NCI-H1105 treated with DMSO at 0.1 percent for 48 hours (cell line): ENCODE measurements at places on chromosomes 4 and X.

- no peak for DNase-seq
Measured at GRCh38 chr4:83757121-83757621, 221.3 kb downstream of the GPAT3 start.

- DNase-seq: no peak
Measured at GRCh38 chr4:78584863-78585547, 33.4 kb downstream of the ANXA3 start.

GRCh38 chr4:112348488-112349158 is 51.5 kb downstream of the ALPK1 start:
- peak; percentile 50 for DNase-seq

DNA sequence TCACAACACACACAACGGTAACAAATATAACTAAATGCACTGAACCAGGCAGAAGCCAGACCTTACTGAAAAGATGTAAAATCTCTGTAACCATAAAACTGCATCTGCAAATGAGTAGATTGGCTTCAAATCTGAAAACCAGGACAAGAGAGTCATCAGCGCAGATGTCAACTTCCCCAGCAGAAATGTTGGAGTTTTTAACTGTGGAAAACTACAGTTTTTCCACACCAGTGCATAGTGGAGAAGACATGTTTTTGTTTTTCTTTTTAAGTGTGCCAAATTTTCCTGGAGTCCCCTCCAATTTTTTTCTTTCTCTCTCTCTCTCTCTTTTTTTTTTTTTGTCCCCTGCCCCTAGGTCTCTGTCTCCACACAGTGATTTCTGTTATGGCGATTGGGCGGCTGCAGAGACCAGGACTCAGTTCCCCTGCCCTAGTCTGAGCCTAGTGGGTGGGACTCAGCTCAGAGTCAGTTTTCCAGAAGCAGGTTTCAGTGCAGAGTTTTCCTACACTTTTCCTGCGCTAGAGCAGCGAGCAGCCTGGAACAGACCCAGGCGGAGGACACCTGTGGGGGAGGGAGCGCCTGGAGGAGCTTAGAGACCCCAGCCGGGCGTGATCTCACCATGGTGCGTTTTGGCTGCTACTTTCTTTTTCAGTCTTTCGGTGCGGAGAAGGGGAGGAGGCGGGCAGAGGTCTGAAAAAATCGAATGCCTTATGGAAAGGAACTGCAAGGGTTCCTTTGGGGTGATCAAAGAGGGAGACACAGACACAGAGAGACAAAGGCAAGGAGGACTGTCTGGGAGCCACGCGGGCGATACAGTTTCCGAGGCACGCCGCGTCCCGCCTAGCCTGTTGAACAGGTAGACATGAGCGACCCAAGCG is at the start of gene GUCY1A1:
Gene GUCY1A1 (plus strand): TSS at position 505 of the 878 bp plus-strand sequence. CDS start 30,020 bp downstream, outside the sequence.
- no peak for DNase-seq

- peak; percentile 19 for DNase-seq
Measured at GRCh38 chrX:18983666-18984380, at the start of gene PHKA2. PHKA2 (minus strand) TSS chrX:18984114; CDS start chrX:18983932, 182 bp downstream.

DNA sequence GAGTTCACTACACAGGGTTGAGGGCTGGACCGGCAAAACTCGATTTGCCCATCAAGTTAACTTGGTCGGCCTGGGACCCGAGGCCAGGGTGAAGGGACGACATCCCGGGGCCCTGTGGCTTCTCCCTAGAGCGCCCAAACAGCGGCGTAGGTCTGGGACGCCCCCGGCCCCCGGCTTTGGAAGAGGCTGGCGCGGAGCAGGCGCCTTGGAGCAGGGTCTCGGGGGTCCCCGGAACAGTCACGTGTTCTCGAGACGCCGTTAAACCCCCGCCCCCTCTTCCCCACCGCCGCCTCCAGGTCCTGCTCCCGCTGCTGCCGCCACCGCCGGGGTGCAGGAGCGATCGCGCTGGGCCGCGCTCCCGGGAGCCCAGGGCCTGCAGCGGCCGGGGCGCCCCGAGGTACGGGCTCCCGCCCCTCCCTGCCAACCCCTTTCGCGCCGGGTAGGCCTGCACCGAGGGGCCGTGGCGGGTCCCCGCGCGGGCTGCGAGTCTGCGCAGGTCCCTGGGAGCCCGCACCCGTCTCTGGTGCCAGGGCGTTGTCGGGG is at the start of gene NPY5R:
Gene NPY5R (plus strand): TSS at position 289 of the 543 bp plus-strand sequence. CDS start 6,382 bp downstream, outside the sequence.
- no peak for DNase-seq

GRCh38 chr4:113643505-113643904 is 118.0 kb downstream of the CAMK2D start:
- no peak for DNase-seq

GRCh38 chrX:131828482-131828881 is 194.6 kb upstream of the STK26 start:
- peak; percentile 28 for DNase-seq

DNA sequence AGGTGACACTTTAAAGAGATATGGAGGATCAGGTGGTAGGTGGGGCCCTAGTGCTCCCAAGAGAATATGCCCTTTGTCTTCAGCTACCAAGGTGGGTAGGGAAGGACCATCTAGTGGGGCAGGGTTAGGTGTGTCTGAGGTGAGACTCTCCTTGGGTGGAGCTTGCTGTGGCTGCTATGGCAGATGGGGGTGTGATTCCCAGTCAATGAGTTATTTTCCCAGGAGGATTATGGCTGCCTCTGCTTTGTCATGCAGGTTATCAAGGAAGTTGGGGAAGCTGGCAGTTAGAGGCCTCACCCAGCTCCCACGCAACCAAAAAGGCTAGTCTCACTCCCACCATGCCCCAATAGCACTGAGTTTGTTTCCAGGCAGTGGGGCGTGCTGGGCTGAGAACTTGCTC is 18.0 kb upstream of the SPIN2A start:
- DNase-seq: no peak

DNA sequence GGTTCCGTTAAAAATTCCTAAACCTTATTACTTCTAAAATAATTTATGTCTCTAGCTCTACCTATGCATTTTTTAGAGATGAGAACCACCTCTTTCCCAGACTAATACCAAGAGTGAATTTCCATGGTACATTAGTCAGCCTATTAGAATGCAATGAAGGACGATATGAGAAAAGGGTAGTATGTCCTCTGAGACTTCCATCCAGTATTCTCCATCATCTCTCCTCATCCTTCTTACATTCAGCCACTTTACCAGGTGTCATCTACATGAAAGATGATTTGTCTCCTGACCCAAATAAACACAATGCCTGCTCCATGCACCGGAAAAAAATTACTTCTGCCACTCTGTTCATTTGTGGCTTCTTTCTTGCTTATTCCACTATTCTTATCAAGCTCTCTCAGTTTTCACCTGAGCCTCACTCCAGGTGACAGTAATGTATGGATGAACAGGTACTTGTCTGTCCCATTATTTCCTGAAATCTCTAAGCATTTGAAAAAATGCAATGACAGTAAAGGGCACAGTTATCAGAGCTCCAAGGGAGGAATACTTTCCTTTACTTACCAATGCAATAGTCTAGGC is 97.9 kb downstream of the MAB21L2 start:
- DNase-seq: no peak

DNA sequence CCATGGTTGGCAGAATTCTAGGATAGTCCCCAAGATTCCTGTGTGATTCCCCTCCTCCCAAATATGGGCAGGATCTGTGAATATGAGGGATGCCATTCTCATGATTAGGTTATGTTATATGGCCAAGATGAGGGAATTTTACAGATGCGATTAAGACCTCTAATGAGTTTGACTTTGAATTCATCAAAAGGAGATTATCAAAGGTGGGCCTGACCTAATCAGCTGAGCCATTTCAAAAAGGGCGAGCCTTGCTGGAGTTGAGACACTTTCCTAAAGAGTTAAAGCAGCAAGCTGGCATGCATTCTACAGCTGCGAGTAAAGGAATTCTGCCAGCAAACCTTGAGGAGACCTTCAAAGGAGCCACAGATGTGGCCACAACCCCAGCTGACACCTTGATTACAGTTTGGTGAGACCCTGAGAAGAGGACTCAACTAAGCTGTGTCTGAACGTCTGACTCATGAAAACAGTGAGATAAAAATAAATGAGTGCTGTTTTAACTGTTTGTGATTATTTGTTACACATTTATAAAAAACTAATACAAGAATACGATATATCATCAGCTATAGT is 31.7 kb upstream of the TMPRSS11D start:
- no peak for DNase-seq

DNA sequence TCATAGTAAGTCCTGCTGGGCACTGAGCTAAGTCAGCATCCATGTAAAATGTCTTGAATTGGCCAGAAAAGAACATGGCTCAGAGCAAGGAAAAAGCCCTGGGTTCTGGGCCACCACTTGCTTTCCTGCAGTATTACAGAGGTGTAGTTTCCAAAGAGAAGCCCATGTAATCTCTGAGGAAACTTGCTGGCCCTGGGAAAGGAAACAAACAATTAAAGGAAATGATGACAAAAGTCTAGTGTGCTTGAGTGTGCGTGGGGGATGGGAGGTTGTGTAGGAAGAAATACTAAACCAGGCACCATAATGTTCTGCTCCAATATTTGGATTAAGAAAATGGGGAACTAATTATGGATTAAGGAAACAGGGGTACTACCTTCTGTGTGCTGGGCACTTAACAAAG is 39.5 kb upstream of the SMIM10L2A start:
- DNase-seq: no peak

DNA sequence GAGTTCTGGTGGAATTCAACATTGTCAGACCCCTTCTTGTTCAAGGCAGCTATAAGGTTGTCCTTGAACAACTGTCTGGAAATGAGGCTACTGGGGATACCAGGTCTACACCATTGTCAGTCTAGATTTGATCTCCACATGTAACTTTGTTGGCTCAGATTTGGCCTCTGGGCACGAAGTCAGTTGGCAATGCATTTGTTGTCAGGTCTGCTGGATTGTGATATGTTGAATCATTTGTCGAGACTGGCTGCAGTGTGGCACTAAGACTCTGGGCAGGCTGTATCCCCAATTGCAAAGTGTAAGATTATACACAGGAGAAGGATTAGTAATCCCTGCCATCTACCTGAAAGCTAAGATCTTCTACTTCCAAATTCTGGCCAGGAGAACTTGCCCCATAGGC is 26.5 kb downstream of the ZNF81 start:
- no peak for DNase-seq
